ENCODE measurements at places on chromosomes 12 and 14.

- DNase-seq, result no peak
Observed at GRCh38 chr12:99146185-99146584, 501.1 kb downstream of the APAF1 start.

- no peak for DNase-seq
Observed at GRCh38 chr12:52899338-52900035, 5.4 kb downstream of the KRT8 start.

- no peak for DNase-seq
Observed at GRCh38 chr14:61335671-61336275, 14.4 kb downstream of the PRKCH start.

DNA sequence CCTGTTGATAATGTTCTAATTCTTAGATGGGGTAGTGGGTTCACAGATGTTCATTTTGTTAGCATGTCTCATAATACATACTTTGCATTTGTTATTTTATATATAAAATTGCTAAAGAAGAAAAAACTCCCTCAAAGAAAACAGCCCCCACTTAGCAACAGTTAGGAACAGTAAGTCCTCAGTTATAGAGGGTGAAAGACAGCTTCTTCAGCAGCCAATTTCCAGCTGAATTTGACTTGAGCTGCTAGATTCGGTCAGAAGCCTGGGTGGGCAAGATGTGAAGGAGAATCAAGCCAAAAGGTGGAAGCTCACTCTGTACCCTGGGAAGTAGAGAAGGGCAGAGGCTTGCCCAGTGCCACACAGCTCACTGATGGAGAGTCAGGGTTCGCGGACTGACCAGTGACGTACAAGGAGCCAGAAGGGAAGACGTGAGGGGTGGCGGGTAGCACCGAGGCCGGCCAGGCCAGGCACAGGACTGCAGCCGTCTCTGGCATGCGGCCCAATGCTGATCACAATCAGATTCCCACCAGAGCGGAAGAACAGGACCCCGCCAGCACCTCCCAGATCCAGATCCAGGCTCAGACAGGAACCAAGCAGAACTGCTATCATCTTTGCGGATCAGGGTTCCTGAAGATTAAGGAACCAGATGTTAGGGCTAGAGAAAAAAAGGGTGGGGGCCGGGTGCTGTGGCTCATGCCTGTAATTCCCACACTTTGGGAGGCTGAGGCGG is 30.4 kb upstream of the VWF start:
- no peak for DNase-seq

DNA sequence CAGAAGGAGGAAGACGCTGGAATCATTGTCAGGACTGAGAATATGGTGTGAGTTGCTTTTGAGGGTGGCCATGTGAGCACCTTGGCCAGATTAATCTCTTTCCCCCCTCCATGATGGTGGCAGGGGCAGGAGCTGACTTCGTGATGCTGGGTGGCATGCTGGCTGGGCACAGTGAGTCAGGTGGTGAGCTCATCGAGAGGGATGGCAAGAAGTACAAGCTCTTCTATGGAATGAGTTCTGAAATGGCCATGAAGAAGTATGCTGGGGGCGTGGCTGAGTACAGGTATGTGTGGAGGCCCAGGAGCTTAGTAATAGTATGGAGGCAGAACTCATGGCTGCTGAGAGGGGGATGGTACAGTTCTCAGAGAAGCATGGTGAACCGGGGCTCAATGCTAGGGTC is 4.3 kb downstream of the TINF2 start:
- no peak for DNase-seq

GRCh38 chr12:53324113-53324778 is 2.8 kb upstream of the AAAS start:
- no peak for DNase-seq

DNA sequence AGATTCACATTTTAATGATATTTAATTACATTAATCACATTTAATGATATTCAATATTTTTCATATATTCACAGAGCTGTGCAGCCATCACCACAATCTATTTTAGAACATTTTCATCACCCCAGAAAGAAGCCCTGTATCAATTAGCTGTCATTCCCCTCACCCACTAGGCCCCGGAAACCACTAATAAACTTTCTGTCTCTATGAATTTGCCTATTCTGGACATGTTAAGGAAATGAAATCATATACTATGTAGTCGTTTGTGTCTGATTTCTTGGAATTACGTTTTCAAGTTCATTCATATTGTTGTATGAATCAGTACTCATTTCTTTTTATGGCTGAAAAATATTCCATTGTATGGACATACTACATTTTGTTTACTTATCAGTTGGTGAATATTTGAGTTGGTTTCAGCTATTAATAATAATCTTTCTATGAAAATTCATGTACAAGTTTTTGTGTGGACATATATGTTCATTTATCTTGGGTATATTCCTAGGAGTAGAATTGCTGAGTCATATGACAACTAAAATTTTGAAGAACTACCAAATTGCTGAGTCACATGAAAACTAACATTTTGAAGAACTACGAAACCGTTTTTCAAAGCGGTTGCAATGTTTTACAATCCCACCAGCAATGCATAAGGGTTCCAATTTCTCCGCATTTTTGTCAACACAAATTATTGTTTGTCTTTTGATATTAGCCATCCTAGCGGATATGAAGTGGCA is 11.7 kb upstream of the OTOGL start:
- DNase-seq, result no peak

DNA sequence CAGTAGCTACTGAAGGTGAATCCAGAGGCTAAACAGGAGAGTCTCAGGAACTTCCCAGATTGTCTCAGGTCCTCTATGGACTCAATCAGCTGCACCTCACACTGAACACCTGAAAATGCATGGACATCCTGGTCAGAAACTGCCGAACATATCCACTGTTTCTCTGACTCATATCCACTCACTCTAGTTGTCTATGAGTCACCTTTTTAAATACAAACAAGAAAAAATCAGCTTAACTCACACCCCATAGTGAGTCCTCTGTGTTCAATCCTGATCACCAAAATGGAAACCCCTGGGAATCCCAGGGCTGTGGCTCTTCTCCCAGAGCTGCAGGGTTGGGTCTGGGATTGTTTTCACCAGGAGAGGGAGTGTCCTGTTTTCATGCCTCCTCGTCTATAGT is 556.7 kb downstream of the TMEM121 start:
- no peak for DNase-seq

GRCh38 chr12:51393676-51394545 is 2.7 kb upstream of the GALNT6 start:
- no peak for DNase-seq

- DNase-seq, result no peak
Observed at GRCh38 chr12:124470806-124471205, 96.6 kb downstream of the NCOR2 start.

- DNase-seq, result no peak
Observed at GRCh38 chr12:93244514-93245077, 133.1 kb upstream of the NUDT4 start.

- no peak for DNase-seq
Observed at GRCh38 chr14:22515929-22516328, 73.1 kb downstream of the DAD1 start.

DNA sequence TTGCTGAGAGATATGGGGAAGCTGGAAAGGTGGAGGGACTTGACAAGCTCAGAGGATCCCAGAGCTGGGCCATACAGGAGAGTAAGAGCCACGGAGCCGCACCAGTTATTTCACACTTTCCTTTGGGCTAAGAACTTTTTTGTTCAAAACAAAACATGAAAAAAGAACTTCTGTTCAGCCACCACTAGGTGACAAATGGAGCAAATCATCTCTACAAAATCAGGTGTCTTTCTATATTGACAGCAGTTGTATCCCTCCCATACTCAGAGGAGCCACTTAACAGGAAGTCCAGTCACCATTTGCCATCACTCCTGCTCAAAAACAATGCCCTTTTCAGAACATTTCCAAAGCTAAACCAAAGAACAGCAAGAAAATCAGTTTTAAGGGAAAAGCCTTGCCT is 70.3 kb upstream of the DBX2 start:
- no peak for DNase-seq

DNA sequence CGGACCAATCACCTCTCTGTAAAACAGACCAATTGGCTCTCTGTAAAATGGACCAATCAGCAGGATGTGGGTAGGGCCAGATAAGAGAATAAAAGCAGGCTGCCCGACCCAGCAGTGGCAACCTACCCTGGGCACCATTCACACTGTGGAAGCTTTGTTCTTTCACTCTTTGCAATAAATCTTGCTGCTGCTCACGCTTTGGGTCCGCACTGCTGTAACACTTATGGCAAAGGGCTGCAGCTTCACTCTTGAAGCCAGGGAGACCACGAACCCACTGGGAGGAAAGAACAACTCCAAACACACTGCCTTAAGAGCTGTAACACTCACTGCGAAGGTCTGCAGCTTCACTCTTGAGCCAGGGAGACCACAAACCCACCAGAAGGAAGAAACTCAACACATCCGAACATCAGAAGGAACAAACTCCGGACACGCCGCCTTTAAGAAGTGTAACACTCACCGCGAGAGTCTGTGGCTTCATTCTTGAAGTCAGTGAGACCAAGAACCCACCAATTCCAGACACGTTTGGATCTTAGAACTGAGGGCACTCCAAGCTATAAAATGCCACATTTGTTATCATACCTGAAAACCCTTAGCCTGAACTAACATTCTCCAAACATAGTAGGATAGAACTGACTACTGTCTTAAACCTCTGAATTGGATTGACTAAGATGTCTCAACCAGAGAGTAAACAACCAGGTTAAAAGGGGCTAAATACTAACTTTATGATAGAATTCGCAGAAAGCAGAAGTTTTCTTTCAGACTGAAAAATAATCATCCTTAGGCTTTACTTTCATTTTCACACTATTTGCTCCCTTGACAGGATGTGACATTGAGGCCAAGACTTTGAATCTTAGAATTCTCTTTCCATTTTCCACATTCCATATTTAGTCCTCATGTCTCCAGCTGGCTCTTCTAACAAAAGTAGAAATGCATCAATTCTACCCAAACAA is 33.6 kb downstream of the CDKL1 start:
- DNase-seq, result no peak

- peak; percentile 62 for DNase-seq
Observed at GRCh38 chr12:71556875-71557274, 106.8 kb downstream of the ZFC3H1 start.

DNA sequence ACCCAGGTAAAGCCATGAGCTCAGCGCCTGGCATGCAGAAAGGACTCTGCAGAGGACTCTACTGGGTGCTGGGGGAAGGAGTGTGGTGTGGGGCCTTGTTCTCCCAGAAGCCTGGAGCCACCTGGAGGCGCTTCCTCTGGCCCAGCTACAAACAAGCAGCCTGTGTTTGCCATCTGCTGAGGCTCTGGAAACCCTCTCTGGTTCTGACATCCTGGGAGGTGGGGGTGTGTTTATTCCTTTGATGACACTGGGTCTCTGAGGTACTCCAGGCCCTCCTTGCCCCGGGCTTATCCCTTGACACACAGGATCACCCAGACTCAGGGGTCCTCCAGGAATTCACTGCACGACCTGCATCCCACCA is 44.9 kb downstream of the RNF34 start:
- DNase-seq, result no peak

DNA sequence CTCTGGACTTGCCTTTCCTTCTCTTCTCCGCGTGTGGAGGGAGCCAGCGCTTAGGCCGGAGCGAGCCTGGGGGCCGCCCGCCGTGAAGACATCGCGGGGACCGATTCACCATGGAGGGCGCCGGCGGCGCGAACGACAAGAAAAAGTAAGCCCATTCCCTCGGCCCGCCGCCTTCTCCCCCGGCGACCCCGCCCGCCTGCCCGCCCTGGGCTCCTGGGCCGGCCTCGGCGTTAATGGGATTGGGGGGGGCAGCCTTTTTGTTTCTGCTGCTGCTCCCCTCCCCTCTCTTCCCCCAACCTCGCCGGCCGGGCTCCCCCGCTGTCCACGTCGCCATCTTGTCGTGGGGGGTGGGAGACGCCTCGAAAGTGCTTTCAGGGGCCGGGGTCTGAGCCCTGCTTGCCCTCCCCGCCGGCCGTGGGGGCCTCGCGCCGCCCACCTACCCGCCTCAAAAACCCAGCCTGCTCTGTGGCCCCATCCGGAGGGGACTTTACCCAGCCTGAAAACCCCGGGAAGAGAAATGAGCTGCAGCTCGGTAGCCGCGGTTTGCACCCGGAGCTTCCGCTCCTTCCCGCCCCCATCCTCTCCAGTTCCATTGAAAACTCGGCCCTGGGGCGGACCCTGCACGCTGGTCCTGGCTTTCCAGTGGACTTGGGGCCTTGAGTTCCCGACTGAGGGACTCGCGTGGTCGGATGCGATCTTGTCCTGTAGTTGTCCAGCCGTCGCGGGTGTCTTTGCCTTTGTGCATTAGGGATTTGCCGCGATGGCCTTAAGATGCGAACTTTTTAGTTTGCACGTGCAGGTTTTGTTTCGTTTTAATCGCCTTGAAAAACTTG is 598 bp downstream of the HIF1A start:
- DNase-seq, result peak; percentile 35

DNA sequence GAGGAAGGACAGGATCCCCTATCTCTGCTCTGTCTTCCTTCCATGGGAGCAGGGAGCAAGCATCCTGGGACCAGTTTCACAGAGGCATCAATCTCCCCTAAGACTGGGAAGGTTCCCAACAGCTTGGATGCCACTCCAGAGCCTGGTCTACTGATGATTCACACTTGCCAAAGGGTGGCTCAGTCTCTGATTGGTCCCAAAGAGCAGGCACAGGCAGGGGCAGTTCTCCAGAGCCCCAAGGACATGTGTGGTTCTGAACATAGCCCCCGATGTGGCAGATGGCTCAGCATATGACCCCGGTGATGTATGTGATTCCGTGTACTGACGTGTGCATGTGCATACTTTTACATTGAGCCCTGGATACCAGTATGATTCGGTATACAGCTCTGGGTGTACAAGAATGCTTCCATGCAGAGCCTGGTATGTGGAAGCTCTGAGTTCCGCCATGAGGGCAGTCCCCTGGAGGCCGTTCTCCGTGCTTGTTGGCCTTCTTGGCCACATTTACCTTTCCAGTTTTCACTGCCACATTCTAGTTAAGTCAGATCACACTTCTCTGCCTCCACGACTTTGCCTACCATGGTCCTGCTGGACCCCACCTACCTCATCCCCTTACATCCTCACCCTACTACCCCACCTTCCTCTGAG is 21.2 kb downstream of the ITGA7 start:
- no peak for DNase-seq

GRCh38 chr12:74906224-74906623 is 303.4 kb downstream of the KCNC2 start:
- peak; percentile 8 for DNase-seq

DNA sequence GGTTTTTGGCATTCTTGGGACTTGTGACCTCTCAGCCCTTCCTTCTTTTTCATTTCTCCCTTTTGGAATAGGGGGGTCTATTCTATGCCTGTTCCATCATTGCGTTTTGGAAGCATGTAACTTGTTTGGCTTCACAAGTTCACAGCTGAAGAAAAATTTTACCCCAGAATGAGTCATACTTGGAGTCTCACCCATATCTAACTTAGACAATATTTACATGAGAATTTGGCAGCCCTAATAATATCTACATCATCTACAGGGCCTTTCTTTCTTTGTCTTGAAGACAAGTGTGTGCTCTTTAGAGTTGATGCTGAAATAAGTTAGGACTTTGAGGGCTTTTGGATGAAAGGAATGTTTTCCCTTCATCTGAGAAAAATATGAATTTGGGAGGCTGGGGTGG is 1312.9 kb upstream of the FLRT2 start:
- DNase-seq, result no peak

GRCh38 chr14:91154851-91155625 is 41.2 kb downstream of the DGLUCY start:
- no peak for DNase-seq

- no peak for DNase-seq
Observed at GRCh38 chr12:13586361-13586760, 389.8 kb downstream of the EMP1 start.
